ENCODE measurements at places on chromosomes 7 and 10. TPM values are rescaled to one million over a fixed set of nuclear protein-coding genes. Genes with fewer than 3 reads are reported as not detected.

DNA sequence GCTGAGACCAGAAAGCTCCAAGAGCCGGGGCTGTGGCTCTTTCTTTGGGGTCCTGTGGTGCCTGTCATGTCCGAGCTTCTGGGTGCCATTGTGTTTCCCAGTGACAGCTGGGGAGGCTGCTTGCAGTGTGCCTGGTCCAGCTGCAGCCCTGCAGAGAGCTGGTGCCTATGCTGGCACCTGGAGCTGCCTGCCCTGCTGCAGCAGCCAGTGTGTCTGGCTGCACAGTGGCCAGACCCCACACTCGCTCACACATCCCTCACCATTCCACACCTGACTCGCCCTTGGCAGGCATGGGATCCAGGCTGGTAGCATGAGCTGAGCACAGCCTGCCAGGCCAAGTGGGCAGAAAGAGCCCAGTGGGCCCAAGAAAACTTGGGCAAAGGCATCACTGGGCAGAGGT, 635.1 kb upstream of the SEMA3D start:
- DNase-seq: no peak

Gene MALRD1
- 0.13 TPM for total RNA-seq

DNA sequence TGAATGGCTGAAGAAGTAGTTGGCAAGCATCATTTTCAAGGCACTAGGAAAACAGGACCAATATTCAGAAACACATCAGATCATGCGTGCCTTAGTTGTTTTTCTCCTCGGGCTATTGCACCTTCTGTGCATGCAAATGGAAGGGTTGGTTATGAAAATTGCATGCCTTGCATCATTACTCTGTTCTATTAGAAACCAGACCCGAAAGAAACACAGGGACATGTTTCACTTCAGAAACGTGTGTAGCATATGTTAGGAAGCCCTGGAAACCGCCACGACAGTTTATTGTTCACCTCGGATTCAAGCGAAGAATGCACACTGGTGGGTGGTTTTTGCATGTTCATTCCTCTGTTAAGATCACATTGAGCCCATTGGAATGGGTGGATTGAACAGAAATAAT, 214.7 kb downstream of the FRMD4A start:
- no peak for DNase-seq

DNA sequence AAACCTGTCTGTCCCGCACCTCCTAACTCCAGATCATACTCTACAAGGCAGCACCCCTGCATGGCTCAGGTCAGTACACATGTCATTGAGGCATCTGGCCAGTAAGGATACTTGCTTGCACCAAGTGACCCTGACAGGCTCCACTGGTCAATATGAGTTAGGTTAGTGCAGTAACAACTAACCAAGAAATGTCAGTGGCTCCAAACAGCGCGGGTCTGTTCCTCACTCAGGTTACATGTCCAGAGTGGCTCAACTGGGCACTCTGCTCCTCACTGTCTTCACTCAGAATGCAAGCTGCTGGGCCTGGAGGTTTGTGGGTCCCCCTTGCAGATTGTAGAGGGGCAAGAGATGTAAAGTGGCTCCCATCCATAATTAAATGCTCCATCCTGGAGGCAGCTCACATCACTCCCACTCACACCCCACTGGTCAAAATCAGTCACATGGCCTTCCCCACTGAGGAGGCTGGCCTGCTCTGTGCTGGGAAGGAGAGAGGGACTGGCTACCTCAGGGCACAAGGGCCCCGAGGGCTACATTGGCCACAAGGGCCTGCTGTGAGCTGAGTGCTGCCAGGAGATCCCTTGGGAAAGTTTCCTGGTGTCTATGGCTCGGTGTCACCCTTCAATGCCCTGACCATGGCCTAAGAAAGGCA, 109.1 kb upstream of the GDF10 start:
- no peak for DNase-seq

- DNase-seq: no peak
Measured at GRCh38 chr7:14752301-14752700, 150.2 kb downstream of the DGKB start.

Gene SLC26A5
- total RNA-seq: 0.09 TPM

Gene KIFBP
- 6.3 TPM for total RNA-seq

DNA sequence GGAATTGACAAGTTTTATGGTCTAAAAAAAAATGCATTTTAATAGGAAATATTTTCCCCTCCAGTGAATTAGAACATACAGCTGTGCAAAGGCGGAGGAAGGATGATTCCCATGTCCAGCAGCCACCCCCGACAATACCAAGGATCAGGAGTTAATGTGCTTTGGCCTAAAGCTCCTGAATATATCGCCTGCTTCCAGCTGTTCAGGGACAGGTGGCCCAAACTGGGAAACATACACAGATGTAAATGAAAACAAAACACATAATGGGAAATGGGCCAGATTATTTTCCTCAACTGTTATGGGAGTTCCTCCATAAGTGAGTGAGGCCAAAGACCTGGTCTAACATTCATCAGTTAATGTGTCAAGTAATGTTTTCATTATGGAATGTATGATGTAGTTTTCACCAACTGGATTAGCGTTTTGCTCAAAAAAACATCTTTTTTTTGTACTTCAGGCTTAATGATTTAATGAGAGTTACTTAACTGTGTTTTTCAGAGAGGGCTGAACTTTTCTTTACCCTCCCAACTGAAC, 55.1 kb upstream of the LAMB1 start:
- DNase-seq: no peak

Data from pancreas (tissue), 10 donors.